ENCODE measurements at places on chromosomes 4 and X.

DNA sequence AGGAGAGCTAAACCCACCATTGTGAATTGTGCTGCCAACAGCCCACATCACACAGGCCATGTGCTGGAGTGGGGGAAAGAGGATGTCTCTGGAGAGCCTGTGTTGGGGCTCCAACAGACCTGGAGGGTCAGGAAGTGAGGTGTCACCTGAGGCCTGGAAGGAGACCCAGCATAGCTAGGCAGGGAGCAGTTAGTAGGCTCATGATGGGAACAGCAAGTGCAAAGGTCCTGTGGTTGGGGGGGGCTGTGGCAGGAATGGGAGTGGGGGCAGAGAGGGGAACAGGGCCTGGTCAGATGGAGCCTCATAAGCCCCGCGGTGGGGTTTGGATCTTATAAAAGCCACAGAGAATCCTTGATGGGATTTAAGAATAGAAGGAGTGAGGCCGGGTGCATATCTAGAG lies 35.9 kb upstream of the GPR78 start:
- DNase-seq = no peak

DNA sequence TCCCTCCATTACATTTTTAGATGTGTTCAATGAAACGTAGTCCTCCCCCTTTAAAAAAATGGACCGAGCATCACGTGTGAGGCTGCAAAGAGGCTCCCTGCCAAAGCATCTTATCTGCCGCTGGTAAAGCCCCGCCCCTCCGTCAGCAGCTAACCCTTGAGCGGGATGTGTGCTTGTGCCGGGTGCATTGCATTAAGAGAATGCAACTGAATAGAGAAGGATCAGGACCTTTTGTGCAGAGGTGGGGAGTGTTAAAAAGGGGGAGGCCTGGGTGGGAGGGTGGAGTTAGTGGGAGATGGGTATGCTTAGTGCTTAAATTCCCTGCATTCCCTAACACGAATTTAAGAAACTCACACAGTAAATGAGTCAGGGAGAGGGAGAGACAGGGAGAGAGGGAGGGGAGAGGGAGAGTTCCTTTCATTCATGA lies 66.0 kb downstream of the TBL1X start:
- DNase-seq = peak; percentile 90

- no peak for DNase-seq
Observed at GRCh38 chrX:135543172-135543571, 22.7 kb downstream of the INTS6L start.

GRCh38 chrX:106963111-106963510 lies 36.9 kb downstream of the MORC4 start:
- DNase-seq = no peak

DNA sequence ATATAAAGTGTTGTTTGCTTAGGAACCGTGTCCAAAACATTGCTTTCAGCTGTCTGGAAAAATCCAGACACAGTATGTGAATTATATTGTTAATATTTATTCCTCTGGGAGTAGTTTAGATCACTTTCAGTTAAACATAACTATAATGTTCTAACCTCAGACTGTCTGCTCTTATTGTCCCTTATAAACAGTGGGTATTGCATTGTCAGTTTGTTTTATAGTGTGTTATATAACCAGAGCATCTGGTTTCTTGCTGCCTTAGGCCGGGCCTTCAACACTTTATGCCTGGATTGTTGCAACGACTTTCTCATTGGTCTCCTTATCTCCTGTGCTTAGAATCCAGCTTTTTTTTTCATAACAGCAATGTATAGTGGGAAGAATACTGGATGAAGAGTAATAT lies 26.4 kb downstream of the ATG4A start:
- no peak for DNase-seq

All from islet precursor cell (in vitro differentiated cells).